ENCODE measurements at places on chromosomes 2 and 18.

- peak; percentile 73 for DNase-seq
These were observed 284.6 kb upstream of the CCDC68 start for GRCh38 chr18:55243857-55244256.

GRCh38 chr2:14401873-14402272, 230.6 kb upstream of the LRATD1 start:
- no peak for DNase-seq

DNA sequence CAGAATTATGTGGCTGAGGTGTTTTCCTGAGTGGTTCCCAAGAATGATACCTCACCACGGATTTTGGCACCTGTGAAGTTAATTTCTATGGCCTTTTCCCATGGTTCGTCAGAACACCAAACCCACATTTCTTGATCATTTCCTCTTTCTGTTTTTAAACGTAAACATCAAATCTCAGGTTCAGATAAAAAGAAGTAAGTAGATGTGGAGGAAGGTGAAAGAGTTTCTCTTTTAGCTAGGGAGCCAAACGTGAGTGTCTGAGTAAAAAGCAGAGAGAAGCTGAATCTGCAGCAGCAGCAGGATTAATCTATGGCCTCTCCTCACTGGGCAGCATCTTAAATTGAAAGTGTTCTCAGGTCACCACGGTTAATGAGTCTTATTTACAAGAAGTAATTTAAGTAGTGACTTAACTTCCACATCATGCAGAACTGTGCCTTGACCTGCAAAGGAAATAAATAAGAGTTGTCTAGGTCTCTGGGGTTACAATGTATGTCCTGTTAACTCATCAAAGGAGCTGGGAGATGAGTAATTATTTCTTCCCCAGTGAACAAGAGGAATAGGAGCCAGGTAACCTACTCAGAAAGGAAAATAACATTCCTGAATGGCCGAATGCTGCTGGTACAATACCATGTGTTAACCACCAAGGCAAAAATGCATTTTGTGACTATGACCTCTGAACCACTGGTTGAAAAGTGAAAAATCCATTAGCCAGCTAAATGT, 139.6 kb upstream of the NETO1 start:
- no peak for DNase-seq

- DNase-seq = no peak
These were observed 83.5 kb upstream of the CDCA7 start for GRCh38 chr2:173271135-173271534.

DNA sequence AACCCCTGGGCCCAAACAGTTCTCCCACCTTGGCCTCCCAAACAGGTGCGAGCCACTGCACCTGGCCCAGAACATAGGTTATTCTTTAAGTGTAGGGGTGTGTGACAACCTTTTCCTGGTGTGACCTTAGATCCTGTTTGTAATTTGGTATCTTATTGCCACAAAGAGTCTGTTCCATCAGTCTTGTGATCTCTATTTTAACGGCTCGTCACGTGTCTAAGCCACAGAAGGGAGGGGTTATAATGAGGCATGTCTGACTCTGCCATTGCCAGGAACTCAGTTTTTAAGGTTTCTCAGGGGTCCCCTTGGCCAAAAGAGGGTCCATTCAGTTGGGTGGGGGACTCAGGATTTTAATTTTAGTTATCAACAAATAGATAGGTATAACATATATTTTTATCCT, 4.4 kb upstream of the ALS2 start:
- DNase-seq = no peak

GRCh38 chr2:133825778-133826177, 257.5 kb upstream of the NCKAP5 start:
- DNase-seq = no peak

DNA sequence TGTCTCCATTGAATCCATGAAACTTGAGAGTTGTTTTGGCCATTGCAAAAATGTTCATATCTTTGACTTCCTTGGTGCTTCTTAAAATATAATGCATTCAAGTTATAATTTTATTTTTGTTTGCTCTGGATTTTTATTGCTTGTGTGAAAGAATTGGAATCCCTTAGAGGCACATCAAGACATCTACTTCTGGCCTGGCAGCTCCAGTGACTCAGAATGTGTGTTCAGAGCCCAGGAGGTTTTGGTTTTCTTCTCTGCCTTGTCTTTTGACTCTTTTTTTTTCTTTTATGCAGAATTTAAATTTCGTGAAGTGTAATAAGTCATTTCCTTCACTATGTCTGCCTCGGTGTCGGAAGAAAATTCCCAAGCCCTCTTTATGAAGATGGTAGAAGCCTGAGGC, 180.2 kb downstream of the LTBP1 start:
- peak; percentile 85 for DNase-seq

GRCh38 chr2:55428258-55428657, 8.6 kb upstream of the CCDC88A start:
- DNase-seq = no peak

DNA sequence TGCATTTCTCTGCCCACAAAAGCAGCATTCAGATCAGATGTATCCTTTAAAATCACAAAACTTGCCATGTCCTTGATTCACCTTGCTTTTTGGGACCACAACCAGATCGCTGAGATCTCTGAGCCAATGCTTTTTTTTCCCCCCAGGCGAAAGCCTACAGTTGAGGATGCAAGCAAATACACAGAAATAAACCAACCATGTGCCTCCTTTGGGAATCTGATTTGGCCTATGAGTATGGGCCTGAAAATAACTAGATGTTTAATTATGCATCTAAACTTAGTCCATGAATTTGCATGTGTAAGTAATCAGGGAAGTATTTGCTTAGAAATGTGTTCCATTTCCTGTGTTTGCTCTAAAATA, 49.7 kb upstream of the CDC42EP3 start:
- peak; percentile 43 for DNase-seq

DNA sequence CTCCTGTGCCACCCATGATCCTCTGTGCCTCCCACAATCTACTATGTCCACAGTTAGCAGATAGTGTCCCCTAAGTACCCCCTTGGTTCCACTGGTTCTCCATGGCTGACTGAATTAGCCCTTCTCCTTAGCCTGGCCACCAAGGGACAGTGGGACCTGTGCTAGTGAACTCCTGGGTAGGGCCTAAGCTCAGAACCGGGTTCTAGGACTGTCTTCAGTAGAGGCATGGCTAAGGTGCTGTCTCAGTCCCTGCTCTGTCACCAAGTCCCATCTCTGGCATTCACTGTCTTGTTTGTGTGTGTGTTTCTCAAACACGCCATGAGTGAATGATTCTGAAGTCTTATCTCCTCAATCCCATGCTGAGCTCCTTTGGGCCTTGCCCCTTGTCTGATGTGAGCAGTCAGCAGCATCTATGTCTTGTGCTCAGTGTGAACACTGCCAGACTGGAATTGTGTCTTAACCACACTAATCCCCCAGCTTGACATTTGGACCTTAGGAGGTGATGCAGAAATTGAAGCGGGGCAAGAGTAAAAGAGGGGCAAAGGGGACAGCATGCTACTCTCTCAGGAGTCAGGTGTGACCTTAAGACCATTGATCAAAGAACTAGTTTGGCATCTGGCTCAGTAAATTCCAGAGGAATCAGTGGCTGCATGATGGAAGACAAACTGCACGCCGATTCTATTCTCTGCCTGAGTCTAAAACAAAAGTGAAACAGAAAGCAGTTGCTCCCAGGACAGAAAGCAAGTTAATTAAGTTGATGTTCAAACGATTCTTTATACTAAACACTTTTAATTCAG, 190.5 kb downstream of the ALPK2 start:
- DNase-seq = peak; percentile 60

DNA sequence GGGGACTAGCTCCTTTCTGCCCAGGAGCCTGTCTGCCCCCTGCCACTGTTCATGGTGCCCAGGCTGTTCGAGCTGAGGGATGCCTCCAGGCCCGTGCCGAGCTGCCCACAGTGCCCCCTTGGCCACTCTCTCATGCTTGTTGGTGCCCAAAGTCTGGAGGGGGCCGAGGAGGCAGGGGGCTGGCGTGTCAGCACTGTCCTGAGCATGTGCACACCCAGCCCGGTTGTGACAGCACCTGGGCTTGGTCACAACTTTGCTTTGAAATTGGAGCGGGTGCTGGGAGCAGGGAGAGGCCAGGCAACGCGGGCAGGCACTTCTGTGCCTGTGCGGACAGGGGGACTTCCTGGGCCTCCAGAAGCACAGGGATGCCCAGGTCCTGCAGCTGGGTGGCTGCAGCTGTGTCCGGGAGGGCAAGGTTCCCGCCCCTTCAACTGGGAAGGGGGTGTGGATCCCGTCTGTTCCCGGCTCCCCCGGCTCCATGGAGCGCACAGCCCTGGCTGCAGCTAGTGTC, 22.2 kb upstream of the RAPGEF4 start:
- DNase-seq = no peak

GRCh38 chr2:174561283-174561971, 36.2 kb downstream of the WIPF1 start:
- DNase-seq = peak; percentile 64

DNA sequence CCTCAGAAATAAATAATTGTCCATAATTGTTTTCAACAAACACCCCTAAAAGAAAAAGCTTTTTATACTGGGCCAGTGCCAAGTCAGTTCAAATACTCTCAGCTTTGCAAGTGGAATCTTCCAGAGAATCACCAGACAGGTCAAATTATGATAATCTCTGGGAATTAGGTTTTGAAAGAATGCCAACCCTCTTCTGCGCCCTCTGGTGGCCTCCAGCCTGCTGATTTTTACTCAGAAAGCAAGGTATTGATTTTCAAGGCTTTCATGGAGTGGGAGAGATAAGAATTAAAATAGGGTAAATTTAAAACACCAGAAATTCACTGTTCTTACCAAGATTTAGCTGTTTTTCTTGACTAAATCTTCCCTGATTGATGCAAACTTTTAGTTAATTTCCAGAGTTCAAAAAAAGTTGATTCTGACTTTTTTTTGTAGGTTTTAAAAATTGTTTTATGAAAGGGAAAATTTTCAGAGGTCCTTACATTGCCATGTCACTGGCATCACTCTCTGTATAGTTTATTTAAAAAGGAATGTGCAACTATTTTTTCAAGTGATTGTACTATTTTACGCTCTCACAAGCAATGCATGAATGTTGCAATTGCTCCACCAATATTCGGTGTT, 282.9 kb upstream of the TNP1 start:
- peak; percentile 26 for DNase-seq

- DNase-seq = no peak
These were observed 246.9 kb upstream of the SLC39A10 start for GRCh38 chr2:195410074-195410671.

GRCh38 chr2:219084791-219085190, 24.1 kb upstream of the IHH start:
- DNase-seq = no peak

GRCh38 chr2:234751275-234751973, 200.4 kb upstream of the SH3BP4 start:
- peak; percentile 24 for DNase-seq

- no peak for DNase-seq
These were observed 3.9 kb downstream of the TP53I3 start for GRCh38 chr2:24080701-24081100.

DNA sequence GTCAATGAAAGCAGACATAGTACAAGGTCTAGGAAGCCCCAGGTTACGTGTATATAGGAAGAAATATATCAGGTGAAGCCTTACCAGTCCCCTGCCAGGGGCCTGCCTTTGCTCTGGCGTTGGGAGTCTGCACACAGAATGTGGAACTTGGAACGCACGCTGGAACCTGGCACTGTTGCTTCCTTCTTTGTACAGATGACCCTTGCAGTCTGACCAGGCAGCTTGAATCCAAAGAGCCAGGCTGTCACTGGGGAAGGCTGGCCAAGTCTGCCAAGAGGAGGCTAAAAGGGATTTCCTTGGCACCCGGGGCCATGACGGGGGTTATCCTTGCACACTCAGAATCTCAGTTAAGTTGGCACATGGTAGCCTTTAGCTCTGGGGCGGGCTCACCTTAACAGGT, 39.5 kb downstream of the TMEM247 start:
- DNase-seq = no peak

DNA sequence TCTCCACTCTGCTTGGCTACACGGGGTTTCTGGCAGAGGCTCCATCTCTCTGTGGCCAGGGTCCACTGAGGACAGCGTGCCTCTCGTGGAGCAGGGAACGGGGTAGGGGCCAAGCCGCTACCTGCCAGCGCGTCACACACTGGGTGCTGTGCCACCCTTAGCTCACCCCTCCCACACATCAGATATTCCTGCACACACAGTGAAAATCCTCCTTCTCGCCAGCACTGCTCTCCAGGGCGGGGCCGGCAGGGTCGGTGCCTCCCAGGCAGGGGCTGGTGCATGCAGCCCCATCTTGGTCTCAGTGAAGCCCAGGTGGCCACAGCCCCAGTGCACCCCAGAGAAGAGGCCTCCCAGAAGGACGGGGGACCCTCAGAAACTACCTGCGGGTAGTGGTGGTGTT, 124.6 kb downstream of the MBP start:
- DNase-seq = no peak

GRCh38 chr18:51196811-51197660, 445 bp downstream of the MEX3C start:
- peak; percentile 75 for DNase-seq

DNA sequence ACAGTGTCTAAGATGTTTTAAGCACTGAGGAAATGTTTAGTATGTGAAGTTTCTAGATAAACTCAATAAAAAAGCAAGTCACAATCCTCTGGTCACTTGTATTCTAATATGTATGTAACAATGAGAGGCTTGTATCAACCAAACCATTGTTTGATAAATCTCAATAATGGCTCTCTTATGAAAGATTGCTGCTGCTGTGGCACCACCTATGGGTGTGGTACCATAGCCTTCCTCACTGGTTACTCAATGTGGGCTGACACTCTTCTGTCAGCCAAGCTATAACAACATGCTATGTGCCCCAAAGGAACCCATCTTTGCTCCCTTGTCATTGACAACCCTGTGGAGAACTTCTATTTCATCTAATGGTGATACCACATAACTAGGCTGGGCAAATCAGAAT, 12.6 kb upstream of the RAB1A start:
- peak; percentile 42 for DNase-seq

GRCh38 chr2:159200498-159200897, 86.0 kb downstream of the WDSUB1 start:
- peak; percentile 15 for DNase-seq

- DNase-seq = no peak
These were observed 103.1 kb upstream of the ALKAL2 start for GRCh38 chr2:390959-391358.

- peak; percentile 80 for DNase-seq
These were observed 49.1 kb upstream of the CTAGE1 start for GRCh38 chr18:22466608-22467395.

DNA sequence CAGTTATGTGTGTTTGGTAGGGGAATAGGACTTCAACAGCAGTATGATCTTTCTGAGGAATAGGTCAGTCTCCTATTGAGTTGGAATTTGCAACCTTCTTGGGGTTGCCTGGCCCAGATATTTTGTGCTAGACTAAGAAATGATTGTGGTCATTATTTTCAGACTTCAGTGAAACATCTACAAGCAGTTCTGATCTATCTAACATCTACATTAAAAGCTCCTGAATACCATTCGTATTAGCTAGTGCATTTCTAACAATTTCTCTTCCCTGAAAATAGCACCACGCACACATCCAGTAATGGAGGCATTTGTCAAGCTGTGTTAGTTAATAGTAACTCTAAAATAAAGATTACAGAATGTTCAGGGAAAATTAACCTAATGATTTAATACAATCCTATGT, 179.3 kb downstream of the FIGN start:
- no peak for DNase-seq

- DNase-seq = no peak
These were observed 283.6 kb downstream of the RBM43 start for GRCh38 chr2:150978053-150978452.

Measured in GM23248 (cell line).